D341Med (cell line): ENCODE measurements at places on chromosomes 11 and 22.
A peak's percentile ranks its signal among the peaks of the same experiment; 100 is the strongest.

- no peak for DNase-seq
These were observed 33.0 kb downstream of the GRIA4 start for GRCh38 chr11:105642870-105643269.

GRCh38 chr11:123203471-123203870 lies 8.4 kb upstream of the CLMP start:
- DNase-seq, result no peak

DNA sequence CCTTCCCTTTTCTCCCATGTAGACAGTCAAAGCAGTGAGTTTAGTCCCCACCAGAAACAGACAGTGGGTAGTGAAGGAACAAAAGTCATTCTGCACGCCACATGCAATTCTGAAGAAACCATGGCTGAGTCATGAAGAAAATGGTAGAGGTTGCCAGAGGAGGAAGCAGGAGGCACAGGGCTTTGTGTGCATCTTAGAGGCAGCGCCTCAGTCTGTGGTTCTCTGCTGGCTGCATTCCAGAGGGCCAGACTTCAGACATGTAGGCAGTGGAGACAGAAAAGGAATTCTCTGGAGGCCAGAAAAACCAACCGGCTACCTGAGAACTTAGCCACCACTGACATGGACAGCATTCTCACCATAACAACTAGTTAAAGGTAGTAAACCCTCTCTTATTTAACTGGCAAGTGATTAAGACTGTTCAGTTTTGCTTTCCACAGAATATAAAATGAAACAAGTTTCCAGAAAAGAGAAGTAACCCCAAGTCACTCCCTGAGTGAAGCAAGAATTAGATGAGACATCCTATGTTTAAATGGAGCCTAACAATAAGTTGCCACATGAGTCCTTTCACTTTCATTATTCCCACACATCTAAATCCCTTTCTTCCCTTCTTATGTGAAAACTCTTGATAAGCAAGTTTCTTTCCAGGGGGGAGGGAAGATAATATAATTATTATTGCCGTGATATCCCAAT lies 556.1 kb downstream of the SOX6 start:
- no peak for DNase-seq

GRCh38 chr22:20937031-20937793 lies 20.0 kb downstream of the CRKL start:
- DNase-seq, result no peak

DNA sequence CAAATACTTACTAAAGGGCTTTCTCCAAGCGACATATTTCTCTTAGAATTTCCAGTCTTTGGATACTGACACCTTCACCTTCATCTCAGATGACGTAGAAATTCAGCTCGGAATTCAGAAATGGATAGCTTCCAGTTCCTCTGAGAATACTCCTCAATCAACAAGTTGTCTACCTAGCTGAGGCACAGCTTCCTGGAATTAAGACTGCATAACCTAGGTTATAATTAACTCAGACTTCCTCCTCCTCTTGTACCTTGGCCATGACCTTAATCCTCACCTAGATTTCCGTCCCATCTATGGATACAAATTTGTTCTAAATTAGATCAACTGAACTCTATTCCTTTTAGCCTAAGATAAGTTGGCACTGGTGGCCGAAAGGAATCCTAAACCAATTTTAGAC lies 17.4 kb downstream of the ATP5MG start:
- no peak for DNase-seq

- peak; percentile 50 for DNase-seq
These were observed 297.0 kb downstream of the CADM1 start for GRCh38 chr11:115207166-115207591.

DNA sequence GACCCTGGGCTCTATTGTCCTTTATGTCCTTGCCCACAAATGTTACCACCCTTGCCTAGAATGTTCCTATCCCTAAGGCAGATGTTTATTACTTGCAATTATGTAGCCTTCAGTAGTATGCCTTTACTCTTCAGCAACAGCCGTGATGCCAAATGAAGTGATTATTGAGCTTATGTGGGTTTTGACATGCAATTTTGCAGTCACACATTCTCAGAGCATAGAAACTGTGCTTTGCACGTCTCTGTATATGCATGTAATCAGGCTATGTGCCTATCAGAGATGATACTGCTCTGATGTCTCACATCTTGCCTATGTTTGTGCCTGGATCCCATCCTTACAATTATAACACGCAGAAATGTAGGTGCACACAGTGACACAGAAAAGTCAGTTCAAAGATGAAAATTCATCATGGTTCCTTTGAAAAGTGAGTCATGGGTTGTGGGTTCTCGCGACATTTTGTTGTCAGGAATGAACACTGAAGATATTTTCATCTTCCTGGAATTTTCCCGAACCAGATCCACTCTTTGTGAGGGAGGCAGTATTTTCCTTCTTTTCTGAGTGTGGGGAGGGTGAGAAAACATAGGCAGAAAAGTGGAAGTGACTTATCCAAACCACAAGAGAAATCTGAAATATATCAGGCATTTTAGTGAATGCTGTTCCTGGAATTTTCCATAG lies 81.1 kb downstream of the BMAL1 start:
- DNase-seq, result no peak

DNA sequence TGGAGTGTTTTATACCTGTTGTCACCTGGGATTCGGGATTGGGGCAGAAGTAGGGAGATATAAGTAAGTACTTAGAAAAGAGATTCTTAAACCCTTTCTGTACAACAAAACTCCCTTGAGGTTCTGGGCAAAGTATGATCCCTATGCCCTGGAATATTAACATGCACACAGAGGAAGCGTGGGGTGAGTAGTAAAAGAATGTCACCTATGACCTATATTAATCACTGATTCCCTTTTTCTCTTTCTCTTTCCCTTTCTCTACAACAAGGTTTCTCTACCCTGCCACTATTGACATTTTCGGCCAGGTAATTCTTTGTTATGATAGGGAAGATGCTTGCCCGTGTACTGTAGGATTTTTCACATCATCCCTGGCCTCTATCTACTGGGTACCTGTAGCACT lies 209.7 kb upstream of the PLET1 start:
- DNase-seq, result no peak

DNA sequence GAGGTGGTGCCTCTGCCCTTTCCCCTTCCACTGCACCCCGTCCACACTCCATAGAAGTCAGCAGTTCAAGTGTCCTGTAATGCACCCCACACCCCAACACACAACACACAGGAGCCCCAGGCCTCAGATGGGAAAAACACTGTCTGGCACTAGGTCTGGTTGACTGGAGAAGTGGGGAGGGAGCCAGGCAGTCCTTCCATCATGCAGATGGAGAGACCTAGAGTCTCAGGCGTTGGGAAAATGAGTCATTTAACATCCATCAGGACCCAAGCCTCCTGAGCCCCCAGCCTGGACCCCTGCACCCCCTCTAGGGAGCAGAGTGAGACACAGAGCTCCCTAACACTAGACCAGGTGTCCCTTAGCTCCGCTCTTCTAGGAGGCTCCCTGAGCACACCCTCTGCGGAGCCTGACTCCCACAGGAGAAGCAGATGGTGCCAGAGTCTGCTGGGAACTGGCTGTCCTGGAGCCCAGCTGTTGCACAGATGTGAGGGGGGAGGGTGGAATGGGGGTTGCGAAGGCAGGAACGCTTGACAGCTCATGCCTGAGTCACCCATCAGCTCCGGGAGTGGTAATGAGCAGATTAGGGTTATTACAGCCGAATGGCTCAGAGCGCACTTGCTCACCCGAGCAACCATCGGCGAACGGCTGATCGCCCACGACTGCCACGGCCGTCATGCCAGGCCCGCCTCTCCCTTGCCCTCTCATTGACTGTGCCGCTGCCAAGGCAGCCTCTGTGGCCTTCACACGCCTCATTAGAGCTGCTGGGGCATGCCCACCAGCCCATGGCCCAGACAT lies 22.1 kb upstream of the SYT7 start:
- peak; percentile 85 for DNase-seq

DNA sequence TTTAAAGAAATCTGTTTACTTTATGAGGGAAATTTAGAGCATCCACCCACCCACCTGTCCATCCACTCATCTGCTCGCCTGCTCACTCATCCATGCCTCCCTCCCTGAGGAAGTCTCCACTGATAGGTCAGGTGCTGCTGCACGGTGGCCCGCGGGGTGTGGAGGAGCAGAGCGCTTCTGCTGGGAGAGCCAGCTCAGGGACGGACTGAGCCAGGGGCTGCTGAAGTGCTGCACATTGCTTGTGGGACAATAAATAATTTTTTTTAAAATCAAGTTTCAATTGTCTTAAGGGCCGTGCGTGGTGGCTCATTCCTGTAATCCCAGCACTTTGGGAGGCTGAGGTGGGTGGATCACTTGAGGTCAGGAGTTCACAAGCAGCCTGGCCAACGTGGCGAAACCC lies 148.9 kb downstream of the TBC1D22A start:
- no peak for DNase-seq

GRCh38 chr11:123481640-123482039 lies 51.6 kb downstream of the GRAMD1B start:
- DNase-seq, result no peak

DNA sequence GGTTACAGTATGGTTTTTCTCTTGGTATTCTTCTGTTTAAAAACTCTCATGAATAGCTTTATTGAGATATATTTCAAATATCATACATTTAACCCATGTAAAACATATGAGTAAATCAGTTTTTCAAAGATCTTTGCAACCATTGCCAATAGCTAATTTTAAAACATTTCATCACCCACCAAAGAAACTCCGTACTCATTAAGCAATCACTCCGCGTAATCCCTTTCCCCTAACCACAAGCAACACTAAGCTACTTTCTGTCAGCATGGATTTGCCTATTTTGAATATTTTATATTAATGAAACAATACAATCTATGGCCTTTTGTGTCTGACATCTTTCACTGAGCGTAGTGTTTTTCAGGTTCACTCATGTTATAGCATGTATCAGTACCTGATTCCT lies 697.9 kb upstream of the ANO5 start:
- DNase-seq, result no peak

GRCh38 chr22:26367402-26368245 lies 61.4 kb upstream of the ASPHD2 start:
- peak; percentile 73 for DNase-seq

DNA sequence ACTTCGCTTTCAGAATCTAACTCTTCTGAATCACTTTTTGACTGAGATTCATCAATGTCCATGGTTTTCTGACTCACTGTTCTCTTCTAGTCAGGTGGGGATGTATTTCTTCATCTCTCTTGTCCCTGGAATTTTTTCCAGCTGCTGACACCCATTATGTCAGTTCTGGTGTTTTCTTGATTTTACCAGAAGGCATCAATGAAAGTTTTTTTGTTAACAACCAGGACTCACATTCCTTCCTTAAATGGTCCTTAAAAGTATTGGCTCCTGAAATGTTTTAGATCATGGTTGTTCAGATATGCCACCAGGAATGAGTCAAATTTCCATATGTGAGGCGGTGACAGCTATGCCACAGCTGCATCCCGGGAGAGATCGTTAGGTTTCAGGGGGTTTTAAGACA lies 12.9 kb downstream of the MICAL2 start:
- no peak for DNase-seq

- DNase-seq, result no peak
These were observed 537.4 kb upstream of the CCDC90B start for GRCh38 chr11:83823461-83824025.

DNA sequence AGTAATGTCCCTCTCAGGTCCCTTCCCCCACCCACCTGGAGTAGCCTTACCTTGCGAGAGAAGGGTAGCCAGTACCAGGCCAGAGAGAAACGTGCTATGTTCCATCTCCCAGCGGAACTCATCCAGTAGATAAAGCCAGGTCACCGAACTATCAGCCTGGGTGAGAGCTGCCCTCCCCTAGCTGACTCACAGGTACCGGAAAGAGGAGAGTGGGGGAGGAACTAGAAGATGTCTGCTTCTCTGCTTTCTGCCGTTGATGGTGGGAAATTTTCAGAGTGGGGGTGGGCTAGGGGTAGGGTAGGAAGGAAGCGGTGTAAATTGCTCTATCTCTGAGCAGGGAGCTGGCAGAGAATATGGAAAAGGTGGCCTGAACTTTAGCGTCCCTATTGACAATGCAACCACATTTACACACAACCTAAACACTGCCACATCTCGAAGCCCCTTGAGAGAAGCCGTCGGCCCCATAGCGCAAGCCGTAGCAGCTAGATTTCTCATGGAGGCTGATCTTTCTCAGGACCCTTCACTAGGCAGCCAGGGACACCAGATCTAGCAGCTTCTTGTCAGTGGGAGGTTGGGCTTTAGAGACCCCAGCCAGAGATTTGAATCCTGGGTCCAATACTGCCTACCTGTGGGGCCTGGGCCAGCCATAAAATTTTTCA lies at the start of gene CD3D:
TSS of gene CD3D (minus strand) at position 203 of the 659 bp plus-strand sequence. CDS start at position 105, 98 bp downstream.
- no peak for DNase-seq

- DNase-seq, result no peak
These were observed 4.5 kb downstream of the CD81 start for GRCh38 chr11:2381494-2382128.

GRCh38 chr11:57332694-57333440 lies 2.8 kb downstream of the SSRP1 start:
- DNase-seq, result no peak

GRCh38 chr11:90698238-90698637 lies 475.4 kb upstream of the CHORDC1 start:
- DNase-seq, result no peak

DNA sequence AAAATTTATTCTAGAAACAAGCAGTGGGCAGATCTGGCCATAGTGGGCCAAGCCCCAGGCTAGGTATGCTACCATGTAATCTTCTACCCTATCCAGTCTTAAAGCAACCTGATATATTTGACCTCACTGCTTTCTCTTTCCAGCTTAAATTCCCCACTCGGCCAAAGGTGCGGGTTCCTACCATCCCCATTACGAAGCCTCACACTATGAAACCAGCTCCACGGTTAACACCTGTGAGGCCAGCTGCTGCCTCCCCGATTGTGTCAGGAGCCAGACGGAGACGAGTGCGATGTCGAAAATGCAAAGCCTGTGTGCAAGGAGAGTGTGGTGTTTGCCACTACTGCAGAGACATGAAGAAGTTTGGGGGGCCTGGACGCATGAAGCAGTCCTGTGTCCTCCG lies 21.2 kb upstream of the GRK2 start:
- DNase-seq, result no peak

- no peak for DNase-seq
These were observed 66.2 kb upstream of the EIF3D start for GRCh38 chr22:36595154-36595553.

- DNase-seq, result no peak
These were observed 3.4 kb upstream of the NHERF4 start for GRCh38 chr11:119181677-119182412.
